ENCODE measurements at places on chromosomes 2 and 18.

DNA sequence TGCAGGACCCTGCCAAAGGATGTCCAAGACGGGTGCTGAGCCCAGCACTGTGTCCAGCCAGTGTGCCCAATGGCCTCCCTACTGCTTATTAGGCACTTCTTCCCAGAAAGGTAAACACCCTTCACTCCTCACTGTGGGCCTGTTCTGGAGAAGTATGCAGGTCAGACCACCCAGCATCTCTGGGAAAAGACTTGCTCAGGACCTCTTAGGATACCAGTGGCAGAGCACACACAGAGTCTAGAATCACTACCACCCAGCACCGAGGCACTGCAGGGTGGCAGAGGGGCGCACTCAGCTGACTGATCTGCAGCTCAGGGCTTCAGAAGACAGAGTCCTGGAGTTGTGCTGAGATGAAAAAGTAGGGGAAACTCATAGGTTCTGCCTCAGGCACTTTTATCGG is 25.8 kb downstream of the XDH start:
- H3K4me1 ChIP-seq = no peaks in the 10 kb centered on the region
- no peak overlapping the region for H3K4me3 ChIP-seq
- H3K27ac ChIP-seq = no peak overlapping the region
- no peaks in the 10 kb centered on the region for H3K27me3 ChIP-seq

- H3K4me1 ChIP-seq = no peaks in the 10 kb centered on the region
- no peak overlapping the region for H3K4me3 ChIP-seq
- DNase-seq = no peak
- H3K27me3 ChIP-seq = no peaks in the 10 kb centered on the region
Observed at GRCh38 chr2:62895632-62896009, 155.0 kb upstream of the OTX1 start.

DNA sequence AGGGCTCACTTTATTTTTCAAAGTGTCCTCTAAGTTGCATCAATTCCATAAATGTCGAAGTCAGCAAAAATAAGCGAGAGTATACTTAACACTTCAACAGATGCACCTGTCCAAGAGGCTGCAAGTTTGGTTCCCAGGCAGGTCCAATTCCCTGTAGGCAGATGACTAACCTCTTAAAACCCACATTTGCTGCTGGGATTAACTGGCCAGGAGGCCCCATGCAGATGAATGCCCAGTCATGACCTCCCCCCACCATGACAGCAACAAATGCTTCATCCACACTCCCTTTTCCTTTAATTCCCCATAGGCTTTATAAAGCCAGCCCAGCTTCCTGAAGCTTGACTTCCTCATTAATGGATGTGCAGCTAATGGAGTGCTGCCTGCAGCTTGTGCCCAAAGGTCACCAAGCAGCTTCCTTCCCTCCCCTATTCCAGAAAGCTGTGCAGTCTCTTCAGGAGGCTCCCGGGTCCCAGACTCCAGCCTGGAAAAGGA is 35.7 kb downstream of the REEP1 start:
- no peak for DNase-seq
- H3K27me3 ChIP-seq = peaks cover 3% of the 10 kb centered on the region
- H3K4me3 ChIP-seq = no peak overlapping the region
- H3K4me1 ChIP-seq = no peaks in the 10 kb centered on the region

GRCh38 chr2:1418566-1418965 is 5.3 kb downstream of the TPO start:
- H3K27me3 ChIP-seq = no peaks in the 10 kb centered on the region
- no peaks in the 10 kb centered on the region for H3K4me1 ChIP-seq
- no peaks in the 10 kb centered on the region for H3K36me3 ChIP-seq
- H3K4me3 ChIP-seq = no peak overlapping the region

DNA sequence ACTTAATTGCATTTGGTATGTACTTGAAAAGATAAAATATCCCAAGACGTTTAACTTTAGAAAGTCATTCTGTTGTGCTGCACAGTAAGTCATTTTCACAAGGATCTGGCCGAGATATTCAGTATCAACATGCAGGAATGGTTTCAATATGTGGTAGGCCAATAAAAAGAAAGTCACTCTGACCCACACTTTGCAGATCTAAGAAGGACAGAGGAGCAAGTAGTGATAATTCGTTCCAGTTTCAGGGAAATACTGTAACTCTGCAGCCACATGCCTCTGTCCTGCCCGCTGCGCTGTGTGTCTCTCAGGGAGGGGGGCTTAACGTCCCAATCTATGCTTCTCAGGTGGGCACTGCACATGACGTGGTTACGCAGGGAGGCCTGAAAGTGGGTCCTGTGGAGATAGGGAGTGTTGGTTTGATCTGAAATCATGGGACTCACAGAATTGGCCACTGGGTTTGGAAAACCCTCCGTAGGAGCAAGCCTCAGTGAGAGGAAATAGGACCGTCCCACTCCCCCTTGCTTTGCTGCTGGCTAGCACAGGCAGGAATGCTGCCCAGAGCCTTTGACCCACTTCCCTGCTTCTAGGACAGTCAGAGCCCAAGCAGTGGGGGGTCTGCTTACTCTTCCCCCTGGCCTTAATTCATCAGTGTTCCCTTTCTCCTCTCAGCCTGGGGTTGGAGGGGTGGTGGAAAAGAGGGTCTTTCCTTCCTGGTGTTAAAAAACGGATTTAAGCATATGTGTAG is 314.7 kb upstream of the SPRED2 start:
- no peaks in the 10 kb centered on the region for H3K36me3 ChIP-seq
- H3K4me1 ChIP-seq = no peaks in the 10 kb centered on the region
- no peak overlapping the region for H3K27ac ChIP-seq
- no peaks in the 10 kb centered on the region for H3K27me3 ChIP-seq
- no peak overlapping the region for H3K4me3 ChIP-seq

DNA sequence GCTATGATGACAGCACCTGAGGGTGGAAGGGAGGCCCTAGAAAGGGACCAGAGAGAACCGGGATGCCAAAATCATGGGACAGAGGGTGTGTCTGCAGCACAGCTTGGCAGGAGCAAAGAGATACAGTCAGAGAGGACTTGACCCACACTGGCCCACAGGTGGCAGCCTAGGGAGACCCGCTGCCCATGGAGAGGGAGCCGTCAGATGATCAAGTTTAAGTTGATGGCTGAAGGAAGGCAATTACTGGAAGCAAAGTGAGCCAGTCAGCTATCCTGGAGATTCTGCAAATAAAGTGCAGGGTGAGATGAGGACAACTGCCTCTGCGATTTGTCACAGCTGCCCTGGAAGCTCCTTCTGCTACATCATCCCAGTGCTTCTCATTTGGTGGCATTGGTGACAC is 74.0 kb downstream of the CMPK2 start:
- no peak for DNase-seq
- no peak overlapping the region for H3K27ac ChIP-seq
- H3K4me1 ChIP-seq = no peaks in the 10 kb centered on the region

DNA sequence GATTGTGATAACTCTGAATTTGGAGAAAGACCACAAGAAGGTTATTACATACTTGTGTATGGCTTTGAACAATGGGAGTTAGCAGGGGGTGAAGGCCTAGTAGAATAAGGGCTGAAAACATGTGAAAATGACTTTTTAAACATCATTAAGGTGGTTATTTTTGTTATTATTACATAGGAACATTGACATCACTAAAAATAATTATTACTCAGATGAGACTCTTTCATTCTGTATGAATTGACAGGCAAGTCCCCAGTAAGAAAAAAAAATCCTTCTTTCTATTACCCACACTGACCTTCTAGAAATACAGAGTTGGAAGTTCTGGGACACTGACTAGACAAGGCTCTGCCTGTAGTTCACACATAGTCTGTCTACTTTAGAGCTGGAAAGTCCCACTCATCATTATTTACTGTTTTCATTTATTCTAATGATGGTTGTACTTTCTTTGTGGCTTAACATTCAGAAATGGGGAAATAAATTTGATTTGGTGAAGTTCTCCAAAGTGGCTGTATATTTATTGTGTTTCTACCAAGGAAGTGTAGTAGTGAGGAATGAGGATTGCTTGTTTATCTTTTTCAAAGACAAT is 219.6 kb upstream of the EPAS1 start:
- H3K4me1 ChIP-seq = peaks cover 3% of the 10 kb centered on the region
- no peak overlapping the region for H3K4me3 ChIP-seq
- no peak overlapping the region for H3K27ac ChIP-seq
- H3K36me3 ChIP-seq = no peaks in the 10 kb centered on the region

- H3K27ac ChIP-seq = no peak overlapping the region
- H3K4me1 ChIP-seq = no peaks in the 10 kb centered on the region
- H3K4me3 ChIP-seq = no peak overlapping the region
- H3K27me3 ChIP-seq = no peaks in the 10 kb centered on the region
- DNase-seq = no peak
Observed at GRCh38 chr2:217622205-217623060, 380.4 kb downstream of the TNS1 start.

DNA sequence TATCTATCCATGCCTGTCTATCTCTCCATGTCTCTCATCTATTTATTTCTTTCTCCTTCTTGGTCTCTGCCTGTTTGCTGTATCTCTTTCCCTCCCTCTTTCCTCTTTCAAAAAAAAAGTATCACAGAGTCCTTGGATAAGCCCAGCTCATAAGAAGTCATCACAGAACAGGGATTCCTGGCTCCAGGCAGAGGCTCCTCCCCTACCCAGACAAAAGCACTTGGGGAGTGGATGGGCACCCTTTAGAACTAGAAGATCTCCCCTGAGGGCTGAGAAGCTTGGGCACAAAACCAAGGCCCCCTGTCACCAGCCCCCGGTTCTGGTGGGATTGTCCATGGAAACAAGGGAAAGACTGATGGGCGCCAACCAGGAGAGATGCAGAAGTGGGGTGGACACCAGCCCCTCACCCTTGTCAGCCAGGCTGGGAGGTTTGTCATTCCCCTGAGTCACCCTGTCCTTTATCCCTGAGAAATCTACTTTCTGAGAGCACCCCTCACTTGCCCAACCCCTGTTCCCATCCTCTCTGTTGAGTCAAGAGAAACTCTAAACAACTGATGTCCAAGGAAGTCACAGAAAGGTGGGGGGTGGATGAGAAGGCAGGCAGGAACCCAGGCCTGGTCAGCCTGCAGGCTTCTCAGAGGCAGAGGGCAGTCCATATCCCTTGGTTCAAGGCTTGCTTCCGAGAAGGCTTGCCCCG is 127.1 kb downstream of the TNS1 start:
- H3K36me3 ChIP-seq = no peaks in the 10 kb centered on the region
- H3K27ac ChIP-seq = no peak overlapping the region
- no peak overlapping the region for H3K4me3 ChIP-seq
- H3K4me1 ChIP-seq = no peaks in the 10 kb centered on the region
- H3K27me3 ChIP-seq = no peaks in the 10 kb centered on the region

DNA sequence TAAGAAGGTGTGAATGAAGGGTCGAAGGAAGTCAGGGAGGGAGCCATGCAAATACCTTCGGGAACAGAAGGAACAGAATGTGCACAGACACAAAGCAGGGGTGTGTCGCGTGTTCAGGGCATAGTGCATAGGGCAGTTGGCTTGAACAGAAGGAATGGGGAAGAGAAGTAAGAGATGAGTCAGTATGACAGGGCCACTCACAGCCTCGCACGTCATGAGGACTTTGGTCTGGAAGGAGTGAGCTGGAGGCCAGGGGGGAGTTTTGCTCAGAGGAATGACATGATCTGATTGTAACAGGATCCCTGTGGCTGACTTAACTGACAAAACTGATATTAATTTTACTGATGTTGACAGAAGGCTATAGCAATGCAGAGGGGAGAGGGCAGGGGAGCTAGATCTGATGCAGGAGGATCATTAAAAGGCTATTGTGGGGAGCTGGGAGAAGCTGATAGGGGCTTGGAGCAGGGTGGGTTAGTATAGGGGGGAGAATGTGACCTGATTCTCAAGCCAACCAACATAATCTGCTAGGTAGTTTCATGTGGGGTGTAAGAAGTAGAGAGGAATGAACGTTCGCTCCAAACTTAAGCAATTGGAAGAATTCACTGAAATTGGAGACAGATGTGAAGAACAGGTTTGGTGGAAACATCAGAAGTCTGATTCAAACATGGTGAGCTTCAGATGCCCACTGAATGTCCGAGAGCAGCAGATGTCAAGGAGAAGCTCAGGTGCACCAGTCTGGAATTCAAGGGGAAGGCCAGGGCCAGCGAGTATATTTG is 60.4 kb upstream of the COPS8 start:
- DNase-seq = no peak
- no peak overlapping the region for H3K4me3 ChIP-seq
- H3K36me3 ChIP-seq = no peaks in the 10 kb centered on the region
- H3K4me1 ChIP-seq = no peaks in the 10 kb centered on the region
- H3K27me3 ChIP-seq = no peaks in the 10 kb centered on the region

DNA sequence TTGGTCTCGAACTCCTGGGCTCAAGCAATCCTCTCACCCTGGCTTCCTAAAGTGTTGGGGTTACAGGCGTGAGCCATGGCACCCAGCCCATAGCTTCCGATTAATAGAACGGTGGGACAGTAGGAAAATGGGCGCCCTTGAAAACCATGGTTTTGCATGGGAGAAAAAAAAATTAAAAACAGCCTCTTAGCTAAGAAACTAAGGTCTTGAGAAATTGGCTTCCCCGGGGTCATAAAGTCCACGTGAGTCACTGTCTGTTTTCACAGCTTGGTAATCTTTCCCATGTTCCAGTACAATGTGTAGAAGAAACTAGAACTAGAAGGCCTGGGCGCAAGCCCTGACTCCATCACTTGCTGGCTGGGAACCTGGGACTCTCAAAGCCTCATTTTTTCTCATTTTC is 20.7 kb downstream of the B3GNT2 start:
- DNase-seq = no peak
- H3K4me1 ChIP-seq = peaks cover 74% of the 10 kb centered on the region
- H3K27me3 ChIP-seq = no peaks in the 10 kb centered on the region
- no peak overlapping the region for H3K27ac ChIP-seq
- H3K4me3 ChIP-seq = no peak overlapping the region
- no peaks in the 10 kb centered on the region for H3K36me3 ChIP-seq

DNA sequence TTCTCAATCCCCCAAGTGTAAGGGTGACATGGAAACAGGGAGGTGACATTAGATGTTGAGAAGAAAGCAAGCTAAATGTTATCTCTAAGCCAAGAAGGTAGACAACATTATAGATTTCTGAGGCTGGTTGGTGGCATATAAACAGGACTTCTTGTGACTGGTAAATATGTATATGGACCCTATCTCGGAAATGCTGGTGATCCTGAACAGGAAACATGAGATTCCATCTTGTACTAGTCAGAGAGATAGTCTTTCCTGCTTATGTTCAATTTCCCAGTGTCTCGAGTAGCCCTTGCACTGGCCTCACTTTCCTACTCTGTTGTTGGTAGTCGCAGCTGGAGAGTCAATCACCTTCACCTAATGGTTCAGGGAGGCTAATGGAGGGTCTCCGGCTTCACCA is 26.8 kb downstream of the MOGAT1 start:
- H3K27ac ChIP-seq = no peak overlapping the region
- H3K4me1 ChIP-seq = no peaks in the 10 kb centered on the region
- peaks cover 4% of the 10 kb centered on the region for H3K27me3 ChIP-seq

- no peak for DNase-seq
- no peaks in the 10 kb centered on the region for H3K36me3 ChIP-seq
- peak overlapping the region; percentile 25 for H3K27ac ChIP-seq
- H3K27me3 ChIP-seq = peaks cover 24% of the 10 kb centered on the region
- peaks cover 14% of the 10 kb centered on the region for H3K4me1 ChIP-seq
Observed at GRCh38 chr2:60555783-60556139, 2.3 kb upstream of the BCL11A start.

DNA sequence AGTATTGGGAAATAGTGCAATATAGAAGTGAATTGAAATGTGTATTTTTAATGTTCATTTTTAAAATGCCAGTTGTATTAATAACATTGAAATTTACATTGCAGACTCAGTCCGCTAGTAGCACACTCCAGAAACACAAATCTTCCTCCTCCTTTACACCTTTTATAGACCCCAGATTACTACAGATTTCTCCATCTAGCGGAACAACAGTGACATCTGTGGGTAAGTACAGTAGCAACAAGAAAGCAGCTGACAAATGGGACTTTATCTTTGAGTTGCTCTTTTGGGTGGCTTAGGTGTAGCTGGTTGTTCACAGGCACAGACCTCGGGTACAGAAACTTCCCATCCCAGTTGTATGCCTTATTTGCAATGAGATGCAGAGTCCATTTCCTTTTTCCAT is 118.2 kb upstream of the IL1R2 start:
- no peak overlapping the region for H3K27ac ChIP-seq
- no peak for DNase-seq
- no peaks in the 10 kb centered on the region for H3K27me3 ChIP-seq
- H3K36me3 ChIP-seq = peaks cover 90% of the 10 kb centered on the region
